ENCODE measurements at places on chromosomes 7 and 10.

- no peak for DNase-seq
These were observed 990 bp downstream of the CALML3 start for GRCh38 chr10:5525561-5526341.

- no peak for DNase-seq
These were observed 110.7 kb upstream of the CARD11 start for GRCh38 chr7:3154317-3154716.

GRCh38 chr7:80848841-80849240 is 70.0 kb downstream of the SEMA3C start:
- DNase-seq = no peak

- peak; percentile 12 for DNase-seq
These were observed 973 bp downstream of the GPR158 start for GRCh38 chr10:25175527-25176420.

GRCh38 chr7:4042402-4043045 is 639.6 kb upstream of the FOXK1 start:
- no peak for DNase-seq

GRCh38 chr10:35638101-35638500 is 4.0 kb downstream of the FZD8 start:
- DNase-seq = no peak

DNA sequence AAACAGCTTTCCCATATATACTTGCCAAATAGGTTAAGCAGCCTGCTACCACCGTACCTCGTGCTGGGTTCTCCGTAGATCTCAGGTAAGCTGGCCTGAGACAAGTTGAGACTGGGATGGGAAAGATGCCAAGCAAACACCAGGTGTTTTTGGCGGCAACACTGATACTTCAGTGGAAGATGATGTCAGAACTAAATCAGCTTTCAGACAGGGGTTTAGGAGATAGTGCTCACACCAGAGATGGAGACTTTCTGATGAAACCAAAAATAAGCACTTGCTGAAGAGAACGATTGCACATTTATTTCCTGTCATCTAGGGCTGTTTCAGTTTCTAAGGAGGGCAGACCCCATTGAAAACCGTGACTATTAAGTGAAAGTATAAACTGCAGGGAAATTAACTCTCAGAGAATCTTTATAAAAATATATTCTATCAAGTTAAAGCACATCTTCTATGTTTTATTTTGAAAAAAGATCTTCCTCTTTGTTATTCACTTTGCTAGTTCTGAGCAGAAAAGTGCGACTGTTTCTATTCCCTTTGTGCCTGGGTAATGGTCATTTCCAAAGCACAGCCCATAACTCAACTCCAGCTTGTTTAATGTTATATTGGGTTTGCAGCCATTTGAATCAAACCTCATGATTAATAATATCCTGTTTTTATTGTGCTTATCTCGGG is 149.9 kb downstream of the CPED1 start:
- DNase-seq = no peak

DNA sequence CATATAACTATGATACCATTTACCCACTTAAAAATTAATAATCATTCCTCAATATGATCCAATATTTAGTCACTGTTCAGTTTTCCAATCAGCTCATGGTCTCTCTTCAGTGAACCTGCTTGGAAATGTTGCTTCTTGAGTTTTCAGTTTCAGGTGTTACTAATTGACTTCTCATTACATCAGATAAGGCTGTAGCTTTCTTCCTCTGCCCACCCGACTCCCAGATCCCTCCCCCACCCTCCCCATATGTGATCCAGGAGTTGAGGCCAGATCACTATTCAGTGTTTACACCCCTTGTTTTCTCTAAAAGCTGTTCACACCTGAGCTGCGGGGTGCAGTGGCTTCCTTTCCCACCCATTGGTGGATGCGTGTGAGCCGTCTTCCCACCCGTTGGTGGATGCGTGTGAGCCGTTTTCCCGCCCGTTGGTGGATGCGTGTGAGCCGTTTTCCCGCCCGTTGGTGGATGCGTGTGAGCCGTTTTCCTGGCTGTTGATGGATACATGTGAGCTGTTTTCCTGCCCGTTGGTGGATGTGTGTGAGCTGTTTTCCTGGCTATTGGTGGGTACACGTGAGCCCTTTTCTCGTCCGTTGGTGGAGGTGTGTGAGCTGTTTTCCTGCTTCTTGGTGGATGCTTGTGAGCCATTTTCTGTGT is 3.2 kb upstream of the MTG1 start:
- no peak for DNase-seq

GRCh38 chr7:151017953-151018420 is 6.3 kb downstream of the ATG9B start:
- DNase-seq = peak; percentile 66

- no peak for DNase-seq
These were observed 45.3 kb upstream of the BAMBI start for GRCh38 chr10:28631896-28632583.

- DNase-seq = peak; percentile 53
These were observed 313.3 kb upstream of the AKR1E2 start for GRCh38 chr10:4512671-4513240.

DNA sequence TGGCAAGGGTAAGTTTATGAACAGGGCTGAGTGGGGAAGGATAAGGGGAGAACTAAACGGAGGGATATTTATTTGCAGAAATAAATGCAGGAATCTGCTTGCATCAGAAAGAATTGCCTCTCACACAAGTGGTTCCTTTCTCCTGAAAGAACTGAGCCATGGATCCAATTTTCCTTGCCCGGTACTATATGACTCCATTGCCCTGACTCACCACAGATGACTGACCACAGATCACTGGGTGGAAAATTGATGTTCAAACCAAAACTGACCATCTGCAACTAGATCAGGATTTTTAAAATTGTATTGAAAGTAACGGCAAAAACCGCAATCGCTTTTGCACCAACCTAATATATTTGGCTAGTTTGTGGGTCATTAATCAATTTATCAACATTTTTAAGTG is 6.2 kb upstream of the MACC1 start:
- no peak for DNase-seq

- DNase-seq = no peak
These were observed 4.2 kb downstream of the AFAP1L2 start for GRCh38 chr10:114400091-114400490.

GRCh38 chr10:59954296-59954695 is 47.9 kb upstream of the CCDC6 start:
- DNase-seq = no peak

DNA sequence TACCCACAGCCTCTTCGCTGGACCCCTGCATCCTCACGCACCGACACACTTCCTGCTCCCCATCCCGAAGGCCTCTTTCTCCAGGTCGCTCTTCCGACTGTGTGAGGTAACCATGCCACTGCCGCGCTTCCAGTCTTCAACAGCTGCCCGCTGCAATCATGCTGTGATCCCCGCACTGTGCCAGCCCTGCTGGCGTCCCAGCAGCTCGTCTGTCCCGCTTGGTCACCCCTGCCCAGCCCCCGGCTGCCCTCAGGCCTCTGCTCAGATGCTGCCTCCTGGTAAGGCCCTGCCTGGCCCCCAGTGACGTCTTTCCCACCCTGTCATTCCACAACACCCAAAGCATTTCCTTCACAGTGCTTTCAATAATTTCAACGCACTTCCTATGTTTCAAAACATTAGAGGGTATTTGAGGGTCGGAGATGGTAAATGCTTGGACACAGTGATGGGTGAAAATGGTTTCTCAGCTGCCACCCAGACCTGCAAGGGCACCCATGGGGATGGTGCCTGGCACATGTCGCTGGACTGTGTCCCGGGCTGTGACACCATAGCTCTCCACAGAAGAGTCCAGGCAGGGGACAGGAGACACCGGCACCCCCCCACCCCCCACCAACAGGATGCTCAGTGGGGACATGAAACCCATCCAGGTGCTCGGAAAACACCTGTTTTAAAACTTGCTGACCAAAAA is 125.2 kb downstream of the MAD1L1 start:
- DNase-seq = no peak

DNA sequence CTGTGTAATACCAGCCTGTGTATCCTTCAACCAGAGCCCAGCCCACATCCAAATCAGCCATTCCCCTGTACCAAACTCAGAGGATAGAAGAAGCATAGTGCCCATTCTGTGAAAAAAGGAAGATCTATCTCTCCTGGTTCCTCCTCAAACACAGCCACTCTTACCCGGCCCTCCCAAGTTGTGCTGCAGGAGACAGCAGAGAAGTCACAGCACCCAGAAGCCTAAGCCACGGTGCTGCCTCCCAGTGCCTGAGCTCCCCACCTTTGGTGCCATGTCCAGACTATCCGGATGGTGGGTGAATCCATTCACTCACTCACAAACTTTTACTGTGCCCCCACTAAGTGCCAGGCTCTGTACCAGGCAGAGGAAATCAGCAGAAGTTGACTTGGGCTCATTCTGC is 166.0 kb upstream of the ZMIZ1 start:
- DNase-seq = no peak

All from mucosa of gallbladder (tissue), 1 donor.